ENCODE measurements at places on chromosomes 1 and 21.

DNA sequence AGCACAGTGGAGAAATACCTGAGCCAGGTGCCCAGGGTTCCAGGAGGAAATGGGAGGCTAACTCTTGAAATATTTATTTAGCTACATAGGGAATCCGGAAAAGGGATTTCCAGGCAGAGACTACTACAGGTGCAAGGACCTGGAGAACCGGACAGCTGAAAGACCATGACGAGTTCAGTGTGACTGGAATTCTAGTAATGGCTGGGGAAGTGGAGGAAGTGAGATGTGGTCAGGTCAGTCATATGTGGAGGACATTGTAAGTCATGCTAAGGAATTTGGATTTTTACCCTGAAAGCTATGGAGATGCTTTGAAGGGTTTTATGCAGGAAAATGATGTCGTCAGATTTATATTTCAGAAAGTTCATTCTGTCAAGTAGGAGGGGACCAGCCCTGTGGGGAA lies 1.8 kb downstream of the CAP1 start:
- DNase-seq: no peak

DNA sequence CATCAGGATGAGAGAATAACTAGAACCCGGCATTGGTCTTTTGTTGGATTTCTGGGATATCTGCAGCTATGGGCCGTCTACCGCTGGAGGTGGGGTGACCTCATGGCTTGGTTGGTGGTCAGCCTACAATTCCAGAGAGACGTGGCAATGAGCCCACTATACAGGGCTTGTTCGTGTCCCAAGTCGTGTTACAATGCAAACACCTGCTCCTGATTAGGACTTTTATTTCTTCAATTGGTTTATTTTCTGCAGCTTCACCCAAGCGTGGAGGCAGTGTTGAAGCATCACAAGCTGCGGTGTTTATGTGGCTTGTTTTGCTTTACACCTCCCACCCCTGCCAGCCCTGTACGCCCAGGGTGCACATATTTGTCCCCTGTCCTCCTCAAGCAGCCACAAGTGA lies 211.7 kb upstream of the TMEM51 start:
- peak; percentile 78 for DNase-seq

DNA sequence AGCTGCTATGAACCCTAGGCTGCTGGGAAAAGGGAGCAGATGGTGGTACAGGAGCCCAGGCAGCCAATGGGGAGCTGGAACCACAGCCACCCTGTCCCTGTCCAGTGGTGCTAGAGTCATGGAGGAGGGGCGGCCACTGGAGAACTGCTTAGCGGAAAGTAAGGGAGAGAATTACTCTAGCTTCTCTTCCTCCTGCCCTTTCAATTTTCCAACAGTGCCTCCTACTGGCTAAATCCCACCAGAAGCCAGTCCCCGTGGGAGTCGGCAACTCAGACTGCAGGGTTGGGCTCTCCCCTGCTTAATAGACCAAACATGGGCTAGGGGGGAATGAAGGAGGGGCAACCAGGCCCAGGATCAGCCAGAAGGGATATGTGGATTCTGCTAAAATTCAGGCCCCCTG lies 154.5 kb downstream of the ACTL8 start:
- DNase-seq: no peak

- no peak for DNase-seq
Observed at GRCh38 chr1:40640314-40641076, 25.0 kb downstream of the RIMS3 start.

- no peak for DNase-seq
Observed at GRCh38 chr1:1371364-1371745, 3.7 kb downstream of the AURKAIP1 start.

DNA sequence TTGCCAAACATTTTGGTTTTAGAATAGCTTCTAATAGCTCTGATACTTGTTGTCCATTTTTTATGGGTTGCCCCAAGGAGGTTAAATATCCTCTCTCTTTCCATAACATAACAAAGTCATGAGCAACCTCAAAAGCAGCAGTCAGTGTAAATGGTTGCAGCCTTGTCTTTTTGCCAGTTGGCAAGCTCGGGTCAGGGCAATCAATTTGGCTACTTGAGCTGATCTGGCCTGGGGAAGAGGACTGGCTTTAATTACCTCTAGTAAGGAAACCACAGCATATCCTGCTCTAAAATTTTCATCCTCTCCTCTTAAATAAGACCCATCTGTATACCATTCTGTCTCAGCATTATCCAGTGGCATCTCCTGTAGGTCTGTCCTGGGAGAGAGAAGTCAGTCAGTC lies 21.2 kb upstream of the FMO4 start:
- peak; percentile 91 for DNase-seq
